GM13977 (cell line): ENCODE measurements at places on chromosomes 13 and 19.

DNA sequence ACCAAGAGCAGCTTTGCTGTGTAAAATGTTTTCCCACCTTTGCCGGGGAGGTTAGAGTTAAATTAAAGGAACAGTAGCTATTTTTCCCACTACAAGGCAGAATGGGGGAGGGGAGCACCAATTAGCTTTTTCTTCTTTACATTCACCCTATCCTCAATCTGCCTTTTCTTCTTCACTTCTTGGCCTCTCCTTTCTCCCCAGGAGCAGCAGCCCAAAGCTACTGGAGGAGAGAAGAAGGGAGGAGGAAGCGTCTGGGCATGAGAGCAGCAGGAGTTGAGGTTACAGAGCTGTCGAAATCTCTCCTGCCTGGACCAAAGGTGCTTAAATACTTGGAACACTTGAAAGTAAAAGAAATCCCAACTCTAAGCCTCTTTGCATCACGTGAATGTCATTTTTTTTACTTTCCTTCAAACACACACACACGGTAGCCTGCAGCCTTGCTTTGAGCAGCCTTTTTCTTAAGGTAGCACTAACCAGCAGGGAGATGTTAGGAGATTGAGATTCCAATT, 39.0 kb upstream of the WASF3 start:
- no peak for DNase-seq

GRCh38 chr19:37220383-37220782, 2.4 kb downstream of the ZNF383 start:
- DNase-seq: no peak

DNA sequence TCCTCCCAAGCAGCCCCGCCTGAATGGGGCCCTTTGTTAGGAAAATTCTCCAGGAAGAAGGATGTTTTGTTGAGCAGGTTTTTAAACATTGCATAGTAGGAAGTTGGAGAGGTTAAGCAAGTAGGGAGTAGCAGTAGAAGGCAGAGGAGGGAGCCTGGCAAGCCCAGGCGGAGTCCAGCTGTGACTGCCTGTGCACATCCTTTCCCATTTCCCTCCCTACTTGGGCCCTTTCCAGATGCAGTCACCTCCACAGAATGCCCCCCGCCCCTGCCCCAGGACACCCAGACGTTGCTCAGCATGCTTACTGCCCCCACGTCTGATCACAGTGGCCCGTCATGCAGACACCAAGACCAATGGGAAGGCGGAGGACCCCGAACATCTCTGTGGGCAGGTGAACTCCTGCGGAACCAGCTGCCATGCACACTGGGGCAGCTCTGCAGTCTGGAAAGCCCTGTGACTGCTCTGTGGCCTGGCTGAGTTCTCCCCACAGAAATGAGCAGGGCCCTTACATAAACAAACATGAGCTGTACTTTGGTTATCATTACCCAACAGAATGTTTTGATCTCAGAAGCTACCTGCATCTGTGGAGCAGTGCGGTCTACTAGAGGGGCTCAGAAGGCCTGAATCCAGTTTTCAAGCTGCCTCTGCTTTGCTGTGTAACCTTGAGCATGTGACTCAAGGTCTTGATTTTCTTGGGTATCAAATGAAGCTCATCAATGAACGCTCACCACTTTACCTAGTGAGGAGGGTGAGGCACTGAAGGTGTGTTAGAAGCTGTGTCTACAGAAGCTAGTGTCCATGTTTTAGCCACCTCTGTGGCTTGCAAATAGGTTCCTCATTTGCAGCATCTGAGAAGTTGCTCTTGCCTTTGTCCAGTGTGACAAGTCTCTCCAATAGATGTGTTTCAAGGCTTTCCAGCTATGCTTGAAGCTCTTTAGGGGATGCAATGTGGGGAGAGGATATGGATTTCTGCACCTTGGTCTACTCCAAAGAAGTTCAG, 84.2 kb downstream of the TNFRSF19 start:
- no peak for DNase-seq

- no peak for DNase-seq
These were observed 185.2 kb upstream of the IRS2 start for GRCh38 chr13:109971456-109972090.

GRCh38 chr19:3178377-3178972, at the start of gene S1PR4:
Gene S1PR4 (plus strand): TSS chr19:3178769. CDS start chr19:3178793, 24 bp downstream.
- peak; percentile 81 for DNase-seq

DNA sequence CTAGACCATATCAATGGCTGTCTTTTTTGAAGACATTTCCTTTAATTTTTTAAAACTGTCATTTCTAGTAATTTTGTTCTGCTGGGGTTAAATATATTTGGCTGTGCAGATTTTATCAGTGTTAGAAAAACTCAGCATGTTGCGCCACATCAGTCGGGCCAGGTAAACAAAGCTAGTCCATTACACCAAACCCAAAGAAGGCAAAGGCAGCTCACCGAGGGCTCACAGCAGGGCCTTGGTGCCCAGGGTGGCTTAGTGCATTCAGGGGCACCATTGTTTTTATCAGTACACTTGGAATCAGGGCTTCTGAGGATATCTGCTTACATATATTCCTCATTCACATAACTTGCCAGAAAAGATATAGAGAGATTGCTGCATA, 22.2 kb downstream of the SPATA13 start:
- DNase-seq: no peak

GRCh38 chr13:48853728-48854102, 122.0 kb upstream of the FNDC3A start:
- no peak for DNase-seq

GRCh38 chr13:48625413-48626076, 28.2 kb upstream of the CYSLTR2 start:
- no peak for DNase-seq

GRCh38 chr13:100438059-100438788, 150.4 kb downstream of the GGACT start:
- no peak for DNase-seq

DNA sequence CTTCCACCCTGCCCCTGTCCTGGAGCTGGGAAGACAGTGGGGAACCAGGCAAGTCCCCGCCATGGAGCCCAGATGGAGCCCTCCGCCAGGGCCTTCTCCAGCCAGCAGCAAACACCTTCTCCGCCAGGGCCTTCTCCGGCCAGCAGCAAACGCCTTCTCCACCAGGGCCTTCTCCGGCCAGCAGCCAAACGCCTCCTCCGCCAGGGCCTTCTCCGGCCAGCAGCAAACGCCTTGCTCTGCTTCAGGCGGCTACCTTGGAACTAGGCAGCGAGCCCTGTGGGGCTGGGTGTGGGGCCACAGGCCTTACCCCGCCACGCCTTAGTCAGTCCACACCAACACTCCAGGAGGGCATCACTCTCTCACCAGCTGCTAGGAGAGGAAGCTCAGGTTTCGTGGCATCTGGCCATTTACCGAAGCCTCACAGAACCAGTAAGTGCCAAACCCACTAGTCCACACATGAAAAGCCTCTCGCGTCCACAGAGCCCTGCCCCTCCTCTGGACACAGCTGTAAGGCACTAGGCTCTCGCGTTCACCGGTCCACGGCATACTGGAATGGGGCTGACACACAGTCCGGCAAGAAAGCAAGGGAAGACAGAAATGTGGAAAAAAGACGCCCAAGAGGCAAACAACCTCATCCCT, 41.0 kb downstream of the MLLT1 start:
- DNase-seq: no peak

GRCh38 chr19:14700711-14701375, 11.0 kb downstream of the ZNF333 start:
- DNase-seq: no peak

GRCh38 chr13:44989941-44990340, 603 bp downstream of the GPALPP1 start:
- no peak for DNase-seq

DNA sequence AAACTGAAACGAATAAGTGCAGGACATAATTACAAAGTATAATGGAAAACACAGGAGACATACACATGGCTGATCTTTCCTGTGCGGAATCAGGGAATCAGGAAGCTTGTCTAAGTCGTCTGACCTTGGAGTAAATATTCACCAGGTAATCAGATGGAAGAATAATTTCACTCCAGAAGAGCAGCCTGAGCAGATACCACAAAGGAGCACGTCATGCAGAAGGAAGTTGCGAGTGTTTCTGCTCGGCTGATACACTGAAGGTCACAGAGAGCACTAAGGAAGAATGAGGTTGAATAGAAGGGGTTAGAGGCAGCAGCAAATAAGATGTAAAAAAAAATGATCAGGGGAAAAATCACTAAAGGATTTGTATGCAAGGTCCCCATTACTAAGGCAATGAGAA, 122.3 kb upstream of the GPC6 start:
- no peak for DNase-seq

GRCh38 chr13:66378894-66379293, 851.2 kb downstream of the PCDH9 start:
- no peak for DNase-seq

GRCh38 chr19:40802300-40803169, 3.5 kb downstream of the EGLN2 start:
- DNase-seq: no peak

GRCh38 chr19:47228937-47229675, 1.9 kb downstream of the BBC3 start:
- peak; percentile 28 for DNase-seq

DNA sequence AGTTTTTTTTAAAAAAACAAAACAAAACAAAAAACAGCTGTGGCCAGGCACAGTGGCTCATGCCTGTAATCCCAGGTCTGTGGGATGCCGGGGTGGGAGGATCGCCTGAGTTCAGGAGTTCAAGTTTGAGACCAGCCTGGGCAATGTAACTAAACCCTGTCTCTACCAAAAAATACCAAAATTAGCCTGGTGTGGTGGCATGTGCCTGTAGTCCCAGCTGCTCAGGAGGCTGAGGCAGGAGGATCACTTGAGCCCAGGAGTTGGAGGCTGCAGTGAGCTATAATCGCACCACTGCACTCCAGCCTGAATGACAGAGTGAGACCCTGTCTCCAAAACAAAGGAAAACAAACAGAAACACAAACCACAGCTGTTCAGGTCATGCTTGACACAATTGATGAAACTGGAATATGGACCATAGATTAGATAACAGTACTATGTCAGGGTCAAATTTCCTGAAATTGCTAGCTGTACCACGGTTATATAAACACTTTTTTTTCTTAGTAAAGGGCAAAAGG, 6.9 kb upstream of the ANGPTL4 start:
- no peak for DNase-seq

DNA sequence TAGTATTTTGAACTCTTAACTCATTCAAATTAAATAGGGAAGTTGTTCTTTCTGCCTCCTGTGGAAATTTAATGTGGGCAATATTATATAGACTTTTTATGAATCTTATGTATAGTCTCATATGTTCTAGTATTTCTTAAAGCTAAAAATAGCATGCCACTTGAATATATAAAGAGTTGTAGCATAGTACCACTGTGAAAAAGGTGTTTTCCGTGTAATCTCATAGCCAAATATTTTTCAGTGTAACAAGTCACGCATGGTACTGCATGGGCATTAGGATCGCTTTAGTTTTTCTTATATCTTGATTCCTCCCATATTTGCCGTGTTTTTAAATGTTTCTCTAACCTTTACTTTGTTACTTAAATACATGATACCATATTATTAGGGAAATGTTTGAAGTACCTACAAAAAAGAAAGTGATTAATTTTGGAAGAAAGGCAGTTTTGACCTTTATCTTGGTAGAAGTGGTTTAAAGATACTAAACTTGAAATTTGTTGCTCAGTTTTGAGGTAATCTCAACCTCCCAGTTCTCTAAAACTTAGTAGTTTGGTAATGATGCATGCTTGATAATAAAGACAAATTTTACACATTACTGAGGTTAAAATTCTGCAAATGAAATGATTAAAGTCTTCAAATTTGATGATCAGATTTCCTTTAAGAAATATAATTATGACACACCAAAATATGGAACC, 81.2 kb downstream of the PAN3 start:
- DNase-seq: no peak

GRCh38 chr13:72696579-72696978, 30.9 kb downstream of the MZT1 start:
- no peak for DNase-seq

- peak; percentile 12 for DNase-seq
These were observed 62.4 kb downstream of the SERTM1 start for GRCh38 chr13:36736119-36736726.

DNA sequence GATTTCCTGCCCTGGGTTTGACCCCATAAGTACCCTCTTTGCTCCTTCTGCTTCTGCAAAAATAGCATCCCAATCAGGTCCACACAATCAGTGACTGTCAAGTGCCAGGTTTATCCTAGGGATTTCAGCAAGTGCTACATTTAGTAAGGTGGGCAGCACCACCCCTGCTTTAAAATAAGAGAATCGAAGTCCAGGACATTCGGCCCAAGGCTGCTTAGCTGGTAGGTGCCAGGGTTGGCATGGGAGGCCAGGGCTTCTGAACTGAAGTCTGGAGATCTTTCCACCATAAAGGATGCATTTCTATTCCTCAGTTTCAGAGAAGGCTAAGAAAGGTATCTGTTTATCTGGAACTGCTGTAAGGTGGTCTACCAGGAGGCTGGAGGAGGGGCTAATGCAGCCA, 408.3 kb downstream of the ZNF536 start:
- no peak for DNase-seq

GRCh38 chr13:33722216-33722915, 95.6 kb upstream of the RFC3 start:
- peak; percentile 28 for DNase-seq

- no peak for DNase-seq
These were observed 38.2 kb upstream of the IGFL1 start for GRCh38 chr19:46191356-46191755.

DNA sequence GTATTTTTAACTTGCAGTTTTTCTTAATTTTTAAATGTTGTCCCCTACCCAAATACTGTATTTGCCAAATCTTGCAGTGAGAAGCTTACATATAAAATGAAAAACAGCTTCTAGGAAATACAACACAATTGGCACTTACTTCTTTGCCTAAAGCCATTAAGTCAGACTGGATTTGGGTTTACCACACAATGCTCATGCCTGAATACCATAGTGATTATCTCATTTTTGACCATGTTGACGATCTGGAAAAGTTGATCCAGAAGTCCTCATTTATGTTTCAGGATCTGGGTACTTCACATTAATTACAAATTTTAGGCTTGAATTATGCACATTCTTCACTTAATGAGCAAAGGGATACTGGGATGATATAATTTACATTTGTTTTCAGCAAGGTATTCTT, 2.4 kb downstream of the RNF6 start:
- DNase-seq: no peak

GRCh38 chr19:41868120-41868988, 8.3 kb downstream of the RPS19 start:
- DNase-seq: no peak

DNA sequence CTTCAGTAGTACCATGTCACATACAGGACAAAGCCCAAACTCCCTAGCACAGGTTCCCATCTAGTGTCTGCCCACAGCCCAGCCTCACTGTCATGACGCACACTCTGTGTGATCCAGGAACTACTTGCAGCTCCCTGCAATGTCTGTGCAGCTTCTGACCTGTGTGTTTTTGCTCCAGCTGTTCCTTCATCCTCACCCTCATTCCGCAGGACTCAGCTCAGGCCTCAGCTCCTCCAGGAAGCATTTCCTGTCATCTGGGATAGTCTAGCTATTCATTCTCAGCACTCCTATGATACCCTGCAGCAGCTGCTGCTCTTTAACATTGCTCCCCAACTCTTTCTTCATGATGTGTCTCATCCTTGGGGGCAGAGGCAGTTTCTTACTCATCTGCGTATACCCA, 56.1 kb downstream of the ENOX1 start:
- no peak for DNase-seq
